Activated T-cell treated with anti-CD3 and anti-CD28 coated beads, Interleukin-2, amount 50 U/mL, for 4 hours (primary cell): ENCODE measurements at places on chromosomes 11 and 22. TPM values are rescaled to one million over a fixed set of nuclear protein-coding genes. Genes with fewer than 3 reads are reported as not detected.

The FBLN1 gene
- total RNA-seq: 0.43 TPM

The PRR14L gene
- total RNA-seq: 42.1 TPM

The PDE3B gene
- total RNA-seq: 17.0 TPM

DNA sequence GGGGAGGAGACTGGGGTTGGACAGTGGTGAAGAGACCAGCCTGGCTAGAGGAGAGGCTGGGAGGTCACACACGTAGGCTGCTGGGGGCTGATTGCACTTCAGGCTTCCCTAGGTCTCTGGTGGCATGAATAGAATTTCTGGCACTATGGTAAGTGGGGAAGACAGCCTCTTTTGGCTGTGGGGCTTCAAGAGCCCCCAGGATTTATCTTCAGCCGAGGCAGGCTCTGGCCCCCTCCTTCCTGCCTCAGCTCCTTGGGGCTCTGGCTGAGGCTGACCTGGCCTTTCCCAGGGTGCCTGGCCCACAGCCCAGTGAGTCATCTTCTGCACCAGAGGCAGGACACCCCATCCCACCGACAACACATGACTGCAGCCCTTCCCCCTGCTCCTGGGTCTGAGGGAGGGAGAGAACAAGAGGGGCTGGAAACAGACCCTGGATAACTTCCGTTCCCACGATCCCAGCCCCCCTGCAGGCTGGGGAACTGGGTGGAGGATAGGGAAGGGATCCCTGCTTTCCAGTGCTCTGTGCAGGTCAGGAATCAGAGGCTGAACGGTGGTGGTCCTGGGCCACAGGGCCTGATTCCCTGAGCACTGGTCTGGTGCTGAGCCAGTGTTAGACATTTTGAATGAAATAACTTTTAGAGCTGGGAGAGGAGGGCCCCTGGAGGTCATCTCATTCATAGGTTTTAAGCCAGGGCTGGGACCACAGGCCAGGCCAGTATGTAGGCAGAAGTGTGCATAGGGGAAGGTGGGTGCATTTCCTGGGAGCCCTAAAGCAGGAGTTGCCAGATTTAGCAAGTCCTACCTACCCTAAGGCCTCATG is 26.5 kb downstream of the ARHGEF17 start:
- no peak for DNase-seq

DNA sequence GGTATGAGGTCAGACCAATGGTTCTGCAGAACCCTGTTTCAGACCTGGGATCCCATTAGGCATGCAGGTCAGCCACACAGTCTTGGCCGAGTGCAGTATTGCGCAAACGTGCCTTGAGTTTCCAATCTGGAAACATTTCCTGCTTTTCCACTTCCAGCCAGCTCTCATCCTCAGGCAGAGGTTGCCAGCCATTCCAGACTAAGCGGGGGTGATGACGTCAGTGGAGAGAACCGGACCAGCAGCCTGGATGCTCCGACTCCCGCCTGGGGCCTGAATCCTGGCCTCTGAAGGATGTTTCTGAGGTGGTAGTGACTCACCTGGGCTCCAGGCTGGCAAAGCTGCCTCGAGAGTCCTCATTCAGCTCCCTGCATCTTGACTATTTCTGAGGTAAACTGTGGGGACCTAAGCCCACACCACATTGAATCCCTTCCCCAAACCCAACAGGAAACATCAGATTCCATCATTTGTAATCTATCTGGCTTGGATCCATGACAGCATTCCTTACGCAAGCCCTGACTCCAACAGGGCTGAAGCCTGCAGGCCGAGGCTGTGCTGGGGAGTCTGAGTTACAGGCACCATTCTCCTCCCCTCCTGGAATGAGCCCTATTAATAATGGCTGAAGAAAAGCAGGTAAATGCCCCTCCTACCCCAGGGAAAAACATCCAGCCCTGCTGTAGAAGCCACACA is 83.0 kb downstream of the ABTB2 start:
- no peak for DNase-seq

GRCh38 chr22:24271386-24271854 is 789 bp downstream of the SPECC1L start:
- no peak for DNase-seq

DNA sequence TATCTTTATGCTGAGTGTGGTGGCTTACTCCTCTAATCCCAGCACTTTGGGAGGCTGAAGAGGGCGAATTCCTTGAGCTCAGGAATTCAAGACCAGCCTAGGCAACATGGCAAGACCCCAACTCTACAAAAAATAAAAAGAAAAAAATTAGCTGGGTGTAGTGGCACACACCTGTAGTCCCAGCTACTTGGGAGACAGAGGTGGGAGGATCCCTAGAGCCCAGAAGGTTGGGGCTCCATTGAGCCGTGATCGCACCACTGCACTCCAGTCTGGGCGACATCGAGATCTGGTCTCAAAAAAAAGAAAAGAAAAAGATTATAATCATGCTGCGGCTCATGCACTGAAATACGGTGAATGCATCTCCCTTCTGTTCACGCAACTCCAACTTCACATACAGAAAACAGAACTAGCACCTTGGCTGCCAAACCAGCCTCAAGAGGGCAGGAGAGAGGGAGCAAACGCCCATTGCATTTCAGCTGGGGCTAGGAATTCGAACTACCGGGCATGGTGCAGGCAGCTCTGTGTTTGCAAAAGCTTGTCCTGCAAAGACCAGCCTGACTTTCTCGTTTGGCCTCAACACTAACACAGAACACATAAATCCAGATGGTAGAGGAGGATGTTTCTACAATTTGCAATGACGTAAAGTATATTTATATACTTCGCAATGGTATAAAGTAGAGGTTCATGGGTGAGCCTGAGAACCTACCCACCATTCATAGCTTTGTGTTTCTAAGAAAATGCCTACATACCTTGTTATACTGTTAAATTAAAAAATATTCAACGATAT is 6.3 kb upstream of the SYNGR1 start:
- DNase-seq: peak; percentile 45

DNA sequence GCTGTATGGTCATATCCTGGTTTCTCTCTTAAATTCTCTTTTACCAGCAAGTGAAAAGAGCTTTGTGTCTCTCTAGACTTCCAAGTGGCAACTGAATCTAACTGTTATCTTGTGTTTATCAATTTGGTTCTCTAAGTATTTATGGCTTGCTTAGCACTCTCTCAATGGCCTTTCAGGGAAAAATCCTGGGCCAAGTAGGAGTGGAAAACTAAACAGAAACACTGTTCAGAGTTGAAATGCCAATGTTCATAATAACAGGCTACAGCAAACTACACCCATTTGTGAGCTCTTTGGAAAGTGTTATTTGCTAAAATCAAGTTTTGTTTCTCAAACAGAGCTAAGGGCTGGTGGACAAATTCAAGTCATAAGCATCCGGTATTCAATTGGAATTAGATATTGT is 10.1 kb downstream of the MMP12 start:
- no peak for DNase-seq

GRCh38 chr11:7204778-7205177 is 46.9 kb upstream of the SYT9 start:
- DNase-seq: no peak

DNA sequence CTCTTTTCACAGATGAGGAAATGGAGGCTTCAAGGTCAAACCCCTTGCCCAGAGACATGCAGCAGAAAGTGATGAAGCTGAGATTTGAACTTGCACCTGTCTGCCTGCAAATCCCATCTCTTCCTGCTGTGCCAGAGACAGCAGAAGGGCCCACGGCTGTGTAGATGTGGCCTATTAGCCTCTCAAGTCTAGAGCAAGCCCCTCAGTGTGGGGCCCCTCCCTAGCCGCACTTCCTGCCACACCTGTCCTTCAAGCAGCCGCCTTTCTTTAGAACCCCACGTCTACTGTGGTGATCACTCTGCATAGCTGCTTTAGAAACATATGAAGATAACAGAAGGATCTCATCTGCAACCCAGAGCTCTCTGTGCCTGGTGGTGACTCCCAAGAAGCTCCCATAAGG is 41.2 kb upstream of the JAM3 start:
- no peak for DNase-seq

GRCh38 chr11:131471976-131472375 is 101.6 kb downstream of the NTM start:
- no peak for DNase-seq

- DNase-seq: no peak
Observed at GRCh38 chr11:9069862-9070470, 21.4 kb downstream of the SCUBE2 start.

DNA sequence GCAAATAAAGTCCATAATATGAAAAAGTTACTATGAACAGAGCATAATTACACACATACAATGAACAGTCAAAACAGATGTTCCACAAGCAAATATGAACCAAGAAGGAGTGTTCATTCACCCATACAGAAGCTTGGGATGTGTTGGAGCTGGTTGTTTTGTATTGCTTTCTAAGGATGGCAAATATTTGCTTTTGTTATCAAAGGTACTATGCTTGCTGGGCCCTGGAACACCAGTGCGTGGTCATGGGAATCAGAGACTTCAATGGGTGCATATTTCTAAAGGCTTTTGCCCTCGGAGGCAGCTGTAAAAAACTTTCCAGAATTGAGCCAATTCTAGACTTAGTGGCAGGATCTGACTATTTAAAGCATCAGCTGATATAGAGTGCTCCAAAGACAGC is 85.1 kb downstream of the BARX2 start:
- no peak for DNase-seq

GRCh38 chr11:110242746-110243145 is 53.7 kb downstream of the RDX start:
- no peak for DNase-seq

DNA sequence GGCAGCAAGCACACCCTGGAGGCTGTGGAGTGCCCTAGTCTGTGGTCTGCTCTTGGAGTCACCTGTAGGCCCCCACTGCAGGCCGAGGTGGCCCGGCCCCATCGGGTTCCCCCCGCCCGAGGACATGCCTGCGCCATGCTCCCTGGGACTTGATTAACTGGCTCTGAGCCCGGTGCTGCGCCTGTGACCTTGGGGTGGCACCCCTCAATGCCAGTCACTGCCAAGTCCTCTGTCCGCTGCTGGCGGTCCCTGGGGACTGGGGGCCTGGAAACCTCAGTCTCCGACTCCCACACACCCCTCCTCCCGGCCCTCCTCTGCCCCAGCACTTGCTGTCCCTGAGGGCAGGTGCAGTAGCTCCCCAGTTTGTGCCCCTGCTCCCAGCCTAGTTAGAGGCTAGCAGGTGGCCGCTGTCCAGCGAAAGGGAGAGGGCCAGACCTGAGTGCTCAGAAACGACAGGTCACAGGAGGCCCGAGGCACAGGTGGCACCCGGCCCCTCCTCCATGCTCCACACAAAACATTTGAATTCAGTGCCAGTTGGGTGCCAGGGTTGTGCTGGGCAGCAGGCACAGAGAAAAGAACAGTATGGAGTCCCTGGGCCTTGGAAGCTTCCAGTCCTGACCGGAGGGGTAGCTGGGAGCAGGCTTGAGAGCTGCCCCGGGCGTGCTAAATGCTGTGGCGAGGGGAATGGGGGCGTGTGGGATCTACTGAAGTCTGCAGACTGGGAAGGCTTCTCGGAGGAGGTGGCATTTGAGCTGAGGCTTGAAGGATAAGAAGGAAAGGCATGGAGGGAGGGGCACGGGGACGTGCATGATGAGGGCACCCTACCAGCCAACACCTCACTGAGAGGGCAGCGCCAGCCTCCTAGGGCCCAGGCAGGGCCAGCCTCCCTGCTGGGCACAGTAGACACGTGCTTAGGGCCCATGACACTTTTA is 16.4 kb upstream of the FLRT1 start:
- no peak for DNase-seq
